ENCODE measurements at places on chromosomes 6 and 20. TPM values are rescaled to one million over a fixed set of nuclear protein-coding genes. Genes with fewer than 3 reads are reported as not detected.
A peak's percentile ranks its signal among the peaks of the same experiment; 100 is the strongest.

PSORS1C2 gene
- total RNA-seq = 0.73 TPM

MYO6 gene
- total RNA-seq = 66.5 TPM

AHI1 gene
- 79.7 TPM for total RNA-seq

CDH22 gene
- not detected for total RNA-seq

SPACA1 gene
- total RNA-seq = not detected

KCNK16 gene
- total RNA-seq = not detected

SLC17A4 gene
- total RNA-seq = 1.5 TPM

CST2 gene
- not detected for total RNA-seq

ADGRF1 gene
- 1.3 TPM for total RNA-seq

CEP162 gene
- total RNA-seq = 33.9 TPM

GRCh38 chr6:146598772-146599405 is at the start of gene ADGB:
Gene ADGB, plus strand, starts transcription at chr6:146598972. Its CDS starts 69 bp downstream, at chr6:146599041.
- peak; percentile 89 for DNase-seq

DNA sequence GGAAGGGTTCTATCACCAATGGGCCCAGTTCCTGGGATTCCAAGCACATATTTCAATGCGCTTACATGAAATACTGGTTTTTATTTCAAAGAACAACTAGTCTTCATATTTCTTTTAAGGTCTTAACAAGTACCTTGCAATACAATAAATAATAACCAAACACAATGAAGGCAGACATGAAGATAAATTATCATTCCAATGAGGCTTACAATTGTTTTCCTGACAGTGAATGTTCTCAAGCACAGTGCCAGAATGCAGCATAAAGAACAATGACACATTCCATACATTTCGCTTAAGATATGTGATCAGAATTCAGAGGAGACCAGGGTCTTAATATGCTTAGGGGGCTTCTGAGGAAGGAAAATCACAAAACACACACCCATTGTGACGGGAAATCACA is 26.3 kb downstream of the RAMACL start:
- no peak for DNase-seq

DNA sequence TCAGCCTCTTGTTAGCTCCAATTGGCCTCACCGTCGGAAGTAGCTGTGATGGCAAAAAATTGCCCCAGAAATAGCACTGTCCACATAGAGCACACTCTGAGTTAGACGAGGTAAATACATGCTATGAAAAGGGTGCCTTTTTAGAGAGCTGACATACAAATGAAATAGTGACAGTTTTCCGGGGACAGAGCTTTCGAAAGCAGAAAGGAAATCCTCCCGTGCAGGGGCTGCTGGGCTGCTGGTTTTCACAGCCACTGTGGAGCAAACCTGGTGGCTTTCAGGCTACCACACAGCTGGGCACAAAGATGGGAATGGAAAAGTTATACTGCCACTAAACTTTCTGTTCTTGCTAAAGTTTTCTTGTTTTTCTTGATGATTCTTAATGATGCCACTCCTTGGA is 8.3 kb downstream of the SLPI start:
- DNase-seq = no peak

- peak; percentile 25 for DNase-seq
Measured at GRCh38 chr6:170085475-170086401, 205.1 kb downstream of the DLL1 start.

DNA sequence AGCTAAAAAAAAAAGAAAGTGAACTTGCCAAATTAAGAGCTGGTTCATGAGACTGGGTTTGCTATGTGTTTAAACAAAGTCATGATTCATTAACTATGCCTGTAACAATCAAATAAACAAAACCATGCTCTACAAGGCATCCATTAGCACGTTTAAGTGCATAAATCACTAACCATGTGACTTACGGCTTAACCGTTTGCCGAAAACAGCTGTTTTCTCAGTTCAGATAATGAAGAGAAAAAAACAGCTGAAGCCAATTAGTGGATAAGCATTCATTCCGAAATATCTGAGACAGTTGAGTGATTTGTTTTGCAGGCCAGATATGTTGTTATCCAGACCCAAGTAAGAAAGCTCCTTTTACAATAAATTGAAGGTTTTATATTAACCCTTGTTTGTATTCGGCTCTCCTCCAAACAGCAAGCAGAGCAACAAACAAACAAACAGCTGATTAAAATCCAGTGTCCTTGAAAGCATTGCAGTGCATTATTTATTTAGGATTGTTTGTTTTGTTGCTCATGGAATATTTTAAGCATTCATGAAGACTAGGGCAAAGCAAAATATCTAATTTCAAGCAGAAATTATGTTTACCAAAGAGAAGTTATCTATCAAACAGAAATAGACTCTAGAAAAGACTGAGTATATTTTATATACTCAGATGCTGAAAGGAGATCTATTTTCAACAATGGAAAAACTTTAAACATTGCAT is 343.5 kb downstream of the RFPL4B start:
- DNase-seq = no peak

- no peak for DNase-seq
Measured at GRCh38 chr6:36752886-36753506, 55.4 kb downstream of the RAB44 start.

DNA sequence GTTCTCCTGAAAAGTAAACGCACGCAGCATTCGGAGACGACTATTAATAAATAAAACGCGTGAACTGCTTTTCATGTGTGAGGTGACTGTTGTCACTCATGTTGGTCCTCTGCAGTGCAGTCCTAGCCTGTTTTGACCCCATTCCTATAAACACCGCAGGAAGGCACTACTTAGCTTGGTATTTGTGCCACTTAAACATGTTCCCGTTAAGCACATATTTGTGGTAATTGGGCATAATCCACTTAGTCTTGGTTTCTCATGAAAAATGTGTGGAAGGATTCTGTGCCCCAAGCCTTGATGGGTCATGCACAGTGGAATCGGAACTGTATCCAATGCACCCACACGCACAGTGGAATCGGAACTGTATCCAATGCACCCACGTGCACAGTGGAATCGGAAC is 313.9 kb downstream of the THBS2 start:
- no peak for DNase-seq

- DNase-seq = no peak
Measured at GRCh38 chr6:3396503-3397180, 60.2 kb downstream of the SLC22A23 start.

DNA sequence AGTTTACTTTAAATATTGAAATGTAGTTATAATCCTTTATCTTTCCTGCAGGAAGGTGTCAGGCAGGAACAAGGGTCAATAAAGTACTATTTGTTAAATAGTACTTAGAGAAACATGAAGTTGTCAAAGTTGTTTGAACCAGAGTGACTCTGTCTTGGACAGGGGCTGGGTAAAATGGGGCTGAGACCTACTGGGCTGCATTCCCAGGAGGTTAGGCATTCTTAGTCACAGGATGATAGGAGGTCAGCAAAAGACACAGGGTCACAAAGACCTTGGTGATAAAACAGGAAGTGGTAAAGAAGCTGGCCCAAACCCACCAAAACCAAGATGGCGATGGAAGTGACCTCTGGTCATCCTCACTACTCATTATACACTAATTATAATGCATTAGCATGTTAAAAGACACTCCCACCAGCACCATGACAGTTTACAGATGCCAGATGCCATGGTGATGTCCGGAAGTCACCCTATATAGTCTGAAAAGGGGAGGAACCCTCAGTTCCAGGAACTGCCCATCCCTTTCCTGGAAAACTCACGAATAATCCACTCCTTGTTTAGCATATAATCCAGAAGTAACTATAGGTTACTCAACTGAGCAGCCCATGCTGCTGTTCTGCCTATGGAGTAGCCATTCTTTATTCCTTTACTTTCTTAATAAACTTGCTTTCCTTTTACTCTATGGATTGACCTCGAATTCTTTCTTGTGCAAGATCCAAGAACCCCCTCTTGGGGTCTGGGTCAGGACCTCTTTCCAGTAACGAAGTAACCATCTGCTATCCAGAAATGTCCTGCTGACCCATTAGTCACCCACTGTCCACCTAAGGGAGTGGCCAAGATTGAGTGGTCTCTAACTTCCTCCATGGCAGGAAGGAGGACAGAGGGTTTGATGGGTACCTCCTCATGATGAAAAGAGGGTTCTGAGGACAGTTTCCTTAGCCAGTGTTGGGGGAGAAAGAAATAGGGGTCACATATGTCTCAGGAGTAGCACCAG is 19.6 kb downstream of the SLC22A2 start:
- DNase-seq = no peak

DNA sequence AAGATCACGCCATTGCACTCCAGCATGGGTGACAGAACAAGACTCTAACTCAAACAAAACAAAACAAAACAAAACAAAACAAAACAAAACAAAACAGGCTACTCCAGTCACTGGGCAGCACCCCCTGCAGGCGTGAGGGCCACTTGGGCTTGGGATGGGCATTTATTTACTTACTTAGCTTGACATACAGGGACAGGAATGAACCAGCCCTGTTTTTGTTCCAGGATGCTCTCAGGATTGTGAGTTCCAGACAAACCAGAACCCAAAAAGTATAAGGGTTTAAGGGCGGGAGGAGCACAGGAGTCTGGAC is 4.0 kb upstream of the PTPN1 start:
- DNase-seq = no peak

DNA sequence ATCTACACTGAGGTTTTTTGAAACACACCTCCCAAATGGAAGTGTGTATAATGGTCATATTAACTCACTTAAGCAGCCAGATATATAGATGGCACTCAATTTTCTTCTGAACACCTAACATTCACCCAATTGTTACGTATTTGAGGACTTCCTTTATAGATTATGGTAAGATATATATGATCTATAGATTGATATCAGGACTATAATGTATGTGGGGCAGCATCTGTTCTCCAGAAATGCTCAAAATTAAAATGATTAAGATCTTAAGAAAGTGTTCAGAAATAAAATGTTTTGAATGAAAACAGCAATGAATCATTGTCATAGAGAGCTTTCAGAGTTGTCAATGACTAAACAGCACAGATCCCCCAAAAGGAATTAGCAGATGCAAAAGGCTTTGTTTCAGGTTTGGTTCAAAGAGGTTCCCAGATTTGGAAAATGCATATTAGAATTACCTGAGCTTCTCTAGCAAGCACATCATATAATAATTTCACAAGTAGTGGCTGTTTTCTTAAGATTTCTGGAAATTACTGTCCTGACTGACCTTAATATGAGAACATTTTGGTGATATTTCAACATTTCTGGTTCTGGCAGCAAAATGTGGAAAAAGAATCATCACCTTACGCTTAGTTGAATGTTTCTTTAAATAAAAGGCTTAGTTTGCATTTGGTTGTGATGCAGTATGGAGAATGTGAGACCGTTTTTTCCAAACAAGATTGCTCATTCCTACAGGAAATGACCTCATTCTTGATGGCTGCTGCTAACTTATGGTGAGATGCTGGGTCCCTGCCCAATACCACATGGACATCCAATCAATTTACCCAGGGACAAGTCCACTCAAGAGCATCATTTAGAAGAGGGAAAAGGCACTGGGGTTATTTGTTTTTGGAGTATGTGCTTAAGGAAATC is 31.5 kb downstream of the TRAF3IP2 start:
- DNase-seq = no peak

DNA sequence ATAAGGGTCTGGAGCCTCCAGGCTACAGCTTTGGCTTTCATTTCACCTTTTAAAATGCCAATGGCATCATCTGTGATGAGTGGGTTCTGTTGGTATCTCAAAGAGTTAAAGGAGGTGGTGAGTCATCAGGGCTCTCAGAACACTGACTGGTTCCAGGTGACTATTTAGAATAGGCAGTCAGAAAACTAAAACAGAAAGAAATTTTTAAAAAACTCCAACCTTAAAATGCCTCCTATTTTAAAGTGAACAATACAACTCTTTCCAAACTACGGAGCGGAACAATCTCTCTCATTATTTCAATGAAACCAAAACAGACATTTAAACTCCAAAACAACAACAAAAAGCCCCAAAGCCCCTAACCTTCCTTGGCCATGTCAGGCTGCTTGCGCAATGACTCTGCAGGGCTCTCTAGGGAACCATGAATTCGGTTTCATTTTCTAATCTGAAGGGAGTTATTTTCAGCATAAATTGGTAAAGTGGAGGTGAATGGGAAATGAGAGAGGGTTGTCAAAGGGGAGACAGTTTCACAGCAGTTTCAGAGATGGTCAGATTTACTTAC is 194.9 kb downstream of the KIF6 start:
- DNase-seq = no peak

- DNase-seq = no peak
Measured at GRCh38 chr6:41036601-41037000, 2.4 kb downstream of the UNC5CL start.

DNA sequence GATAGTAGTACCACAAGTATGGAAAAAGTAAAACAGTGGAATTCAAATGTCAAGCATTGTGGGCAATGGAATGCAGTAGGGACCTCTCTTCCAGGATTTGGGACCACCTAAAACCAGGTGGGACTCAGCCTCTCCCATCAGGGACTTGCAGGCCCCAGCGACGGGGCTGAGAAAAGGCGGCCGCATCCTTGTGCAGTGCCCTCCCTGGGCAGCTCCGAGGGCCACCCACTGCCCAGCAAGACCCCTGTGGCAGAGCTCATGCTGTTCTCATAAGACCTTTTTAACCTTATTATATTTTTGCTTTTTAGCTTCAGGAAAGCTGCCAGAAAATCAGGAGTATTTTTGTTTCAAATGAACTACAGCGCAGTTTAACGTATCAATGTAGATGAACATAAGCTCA is 142.6 kb upstream of the RPS6KA2 start:
- no peak for DNase-seq

GRCh38 chr6:158768436-158768835 is 50.7 kb downstream of the EZR start:
- no peak for DNase-seq

DNA sequence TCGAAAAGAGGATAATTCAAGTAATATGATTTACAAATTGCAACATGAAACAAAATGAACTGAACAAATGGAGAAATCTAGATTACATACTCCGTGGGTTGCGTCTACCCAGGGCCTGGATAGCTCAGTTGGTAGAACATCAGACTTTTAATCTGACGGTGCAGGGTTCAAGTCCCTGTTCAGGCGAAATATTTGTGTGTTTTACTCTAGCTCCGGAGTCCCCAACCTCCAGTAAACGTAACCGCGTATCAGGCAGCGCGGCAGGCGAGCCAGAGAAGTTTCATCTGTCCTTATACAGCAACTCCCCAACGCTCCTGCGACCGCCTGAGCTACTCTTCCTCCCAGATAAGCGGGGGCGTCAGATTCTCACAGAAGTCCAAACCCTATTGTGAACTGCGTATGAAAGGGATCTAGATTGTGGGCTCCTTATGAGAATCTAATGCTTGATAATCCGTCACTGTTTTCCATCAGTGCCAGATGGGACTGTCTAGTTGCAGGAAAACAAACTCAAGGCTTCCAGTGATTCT is 176.1 kb downstream of the TRIM27 start:
- DNase-seq = no peak

Data from stomach (tissue), 19 donors.